IPS DF 6.9 (cell line): ENCODE measurements at places on chromosomes 5 and 9.

- H3K36me3 ChIP-seq: no peaks in the 10 kb centered on the region
- H3K27me3 ChIP-seq: no peaks in the 10 kb centered on the region
- no peak overlapping the region for H3K4me3 ChIP-seq
- DNase-seq: no peak
- no peak overlapping the region for H3K27ac ChIP-seq
- H3K4me1 ChIP-seq: peaks cover 10% of the 10 kb centered on the region
Observed at GRCh38 chr5:167304834-167305469, 986.5 kb upstream of the WWC1 start.

DNA sequence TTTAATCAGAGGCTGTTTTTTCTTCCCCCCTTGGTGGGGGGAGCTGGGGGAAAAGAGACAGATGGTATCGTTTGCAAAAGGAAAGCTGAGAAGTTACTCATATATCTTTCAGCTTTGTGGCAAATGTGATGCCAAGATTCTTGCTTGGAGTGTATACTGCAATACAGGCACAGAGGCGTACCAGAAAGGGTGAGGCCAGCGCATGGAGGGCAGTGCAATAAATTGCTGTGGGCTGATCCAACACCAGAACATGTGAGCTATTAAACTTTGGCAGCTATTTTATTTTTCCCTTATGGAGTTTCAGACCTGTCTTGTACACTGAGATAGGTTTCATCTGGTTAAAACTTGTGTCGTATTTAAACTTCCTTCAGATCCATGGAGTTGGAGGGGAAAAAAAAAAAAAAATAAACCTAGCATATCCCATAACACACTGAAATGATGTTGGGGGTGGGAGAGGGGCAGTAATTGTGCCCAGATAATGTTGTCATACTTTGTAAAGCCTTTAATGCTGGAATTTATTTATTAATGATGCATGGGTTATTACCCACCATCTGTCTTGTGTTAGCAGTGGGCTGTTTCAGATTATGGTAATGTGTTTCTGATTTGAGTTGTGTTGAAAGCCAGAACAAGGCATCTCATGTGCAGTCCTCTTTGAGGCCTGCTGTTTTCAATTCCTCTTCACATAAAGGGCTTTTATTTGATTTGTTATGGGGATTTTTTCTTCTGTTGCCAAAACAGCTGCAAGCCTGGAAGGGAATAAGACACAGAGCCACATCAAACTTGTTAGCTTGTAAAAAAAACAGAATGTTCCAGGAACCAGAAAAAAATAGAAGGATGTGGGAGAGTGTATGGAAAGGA, 891.3 kb downstream of the TLE1 start:
- no peak for DNase-seq
- H3K4me1 ChIP-seq: no peaks in the 10 kb centered on the region
- no peak overlapping the region for H3K4me3 ChIP-seq
- H3K36me3 ChIP-seq: no peaks in the 10 kb centered on the region
- no peak overlapping the region for H3K27ac ChIP-seq

DNA sequence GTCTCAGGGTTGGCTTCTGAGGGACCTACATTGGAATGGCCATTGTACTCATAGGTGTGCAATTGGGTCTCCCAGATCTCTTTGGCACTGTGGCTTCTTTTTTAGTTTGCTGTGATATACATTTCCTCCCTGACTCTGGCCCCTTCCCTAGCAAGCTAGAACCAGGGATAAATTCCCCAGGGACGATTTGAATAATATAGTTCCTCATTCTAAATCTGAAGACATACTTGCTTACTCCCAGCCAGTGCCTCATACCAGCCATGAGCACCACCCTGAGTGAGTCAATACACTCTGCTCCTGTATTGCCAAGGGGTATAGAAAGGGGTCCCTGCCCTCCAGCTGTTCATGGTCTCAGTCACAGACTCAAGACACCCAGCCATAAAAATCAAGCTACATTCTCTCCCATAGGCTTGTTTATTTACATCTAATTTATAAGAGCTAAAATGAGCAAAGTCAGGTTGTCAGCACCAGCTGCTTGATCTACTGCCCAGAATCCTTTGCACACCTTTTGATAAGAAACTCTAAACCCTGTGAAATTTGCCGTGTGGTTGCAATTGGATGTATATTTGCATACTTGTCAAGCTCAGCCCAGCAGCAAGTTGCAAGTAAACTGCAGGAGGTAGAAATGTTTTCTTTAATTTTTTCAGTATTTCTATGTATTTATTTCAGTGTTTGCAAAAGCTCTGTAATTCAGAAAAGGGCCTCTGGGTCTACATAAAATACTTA, 219.9 kb upstream of the IRX1 start:
- no peaks in the 10 kb centered on the region for H3K4me1 ChIP-seq
- H3K4me3 ChIP-seq: no peak overlapping the region
- H3K27ac ChIP-seq: no peak overlapping the region
- no peaks in the 10 kb centered on the region for H3K36me3 ChIP-seq

DNA sequence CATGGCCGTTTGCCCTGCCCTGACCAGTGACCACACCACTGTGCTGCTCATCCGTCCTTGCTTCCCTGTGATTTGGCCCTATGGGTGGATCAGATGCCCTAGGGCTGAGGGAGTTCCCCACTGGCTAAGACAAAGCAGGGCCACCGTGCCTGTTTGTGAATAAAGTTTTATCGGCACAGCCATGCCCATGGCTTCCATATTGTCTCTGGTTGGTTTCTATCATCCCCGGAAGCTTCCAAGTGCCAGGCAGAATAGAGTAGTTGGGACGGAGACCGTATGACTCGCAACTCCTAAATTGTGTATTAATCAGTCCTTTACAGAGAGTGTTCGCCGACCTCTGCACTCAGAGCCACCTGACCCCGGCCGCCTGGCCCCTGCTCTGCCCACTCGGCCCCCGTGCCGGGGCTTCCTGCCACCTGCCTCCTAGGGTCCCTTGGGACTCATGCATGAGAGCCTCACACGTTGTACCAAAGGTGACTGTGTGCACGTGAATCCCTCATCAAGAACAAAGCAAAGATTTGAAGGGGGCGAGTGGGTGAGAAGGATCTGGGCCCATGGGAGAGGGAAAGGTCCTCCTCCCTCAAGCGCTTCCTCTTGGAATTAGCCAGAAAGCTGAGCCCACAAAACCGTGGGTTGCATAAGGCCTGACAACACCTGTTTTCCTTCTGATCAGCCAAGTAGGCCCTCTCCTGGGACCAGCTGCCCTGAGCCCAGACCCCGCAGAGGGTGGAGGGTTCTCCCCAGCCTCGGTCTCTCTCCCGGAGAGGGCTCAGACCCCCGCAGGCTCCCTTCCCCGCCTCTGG, 11.7 kb upstream of the FCN2 start:
- H3K4me1 ChIP-seq: no peaks in the 10 kb centered on the region
- no peaks in the 10 kb centered on the region for H3K36me3 ChIP-seq
- H3K27me3 ChIP-seq: no peaks in the 10 kb centered on the region

GRCh38 chr5:74372051-74372450, 268.5 kb downstream of the ENC1 start:
- no peak overlapping the region for H3K4me3 ChIP-seq
- no peaks in the 10 kb centered on the region for H3K36me3 ChIP-seq
- H3K27ac ChIP-seq: no peak overlapping the region
- H3K27me3 ChIP-seq: no peaks in the 10 kb centered on the region
- DNase-seq: no peak
- H3K4me1 ChIP-seq: peaks cover 2% of the 10 kb centered on the region

- peak; percentile 35 for DNase-seq
- no peak overlapping the region for H3K4me3 ChIP-seq
- H3K4me1 ChIP-seq: no peaks in the 10 kb centered on the region
- H3K27ac ChIP-seq: no peak overlapping the region
- no peaks in the 10 kb centered on the region for H3K27me3 ChIP-seq
Observed at GRCh38 chr5:57692582-57693487, 210.2 kb upstream of the ACTBL2 start.

DNA sequence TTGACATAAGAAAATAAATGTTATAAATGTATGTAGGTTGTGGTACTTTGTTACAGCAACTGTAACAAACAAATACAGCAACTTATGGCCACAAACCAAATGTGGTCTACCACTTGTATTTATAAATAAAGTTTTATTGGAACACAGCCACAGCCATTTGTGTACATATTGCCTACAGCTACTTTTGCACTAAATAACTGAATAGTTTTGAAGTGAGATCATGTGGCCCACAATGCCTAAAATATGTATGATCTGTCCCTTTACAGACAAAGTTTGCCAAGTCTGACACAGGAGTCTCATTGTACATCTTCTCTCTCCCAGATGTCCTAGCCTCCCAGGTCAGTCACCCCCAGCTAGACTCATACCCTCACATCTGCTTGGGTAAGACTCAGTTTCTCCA, 283.6 kb upstream of the PRDM9 start:
- H3K27ac ChIP-seq: no peak overlapping the region
- H3K4me3 ChIP-seq: no peak overlapping the region
- DNase-seq: no peak
- no peaks in the 10 kb centered on the region for H3K27me3 ChIP-seq
- no peaks in the 10 kb centered on the region for H3K36me3 ChIP-seq
- H3K4me1 ChIP-seq: no peaks in the 10 kb centered on the region

GRCh38 chr5:133205649-133206048, 153.8 kb downstream of the HSPA4 start:
- H3K36me3 ChIP-seq: no peaks in the 10 kb centered on the region
- H3K4me3 ChIP-seq: no peak overlapping the region
- H3K27ac ChIP-seq: no peak overlapping the region
- H3K27me3 ChIP-seq: no peaks in the 10 kb centered on the region
- no peaks in the 10 kb centered on the region for H3K4me1 ChIP-seq

DNA sequence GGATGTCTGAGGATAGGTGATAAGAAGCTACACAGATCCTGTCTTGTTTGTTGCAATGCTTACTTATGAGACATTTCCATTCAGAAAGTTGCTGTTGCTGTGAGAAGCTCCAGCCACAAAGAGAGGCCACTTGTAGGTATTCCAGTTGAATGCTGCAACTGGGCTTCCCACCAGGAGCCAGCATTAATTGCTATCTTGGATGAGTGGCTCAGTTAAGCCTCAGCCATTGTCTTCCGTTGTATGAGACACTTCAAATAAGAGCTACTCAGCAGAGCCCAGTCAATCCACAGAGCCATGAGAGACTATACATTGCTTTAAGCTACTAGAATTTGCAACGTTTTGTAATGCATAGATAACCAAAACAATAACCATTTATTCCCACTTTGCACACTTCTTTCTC, 104.3 kb upstream of the ARRDC3 start:
- H3K4me1 ChIP-seq: no peaks in the 10 kb centered on the region
- H3K27me3 ChIP-seq: no peaks in the 10 kb centered on the region
- H3K4me3 ChIP-seq: no peak overlapping the region

DNA sequence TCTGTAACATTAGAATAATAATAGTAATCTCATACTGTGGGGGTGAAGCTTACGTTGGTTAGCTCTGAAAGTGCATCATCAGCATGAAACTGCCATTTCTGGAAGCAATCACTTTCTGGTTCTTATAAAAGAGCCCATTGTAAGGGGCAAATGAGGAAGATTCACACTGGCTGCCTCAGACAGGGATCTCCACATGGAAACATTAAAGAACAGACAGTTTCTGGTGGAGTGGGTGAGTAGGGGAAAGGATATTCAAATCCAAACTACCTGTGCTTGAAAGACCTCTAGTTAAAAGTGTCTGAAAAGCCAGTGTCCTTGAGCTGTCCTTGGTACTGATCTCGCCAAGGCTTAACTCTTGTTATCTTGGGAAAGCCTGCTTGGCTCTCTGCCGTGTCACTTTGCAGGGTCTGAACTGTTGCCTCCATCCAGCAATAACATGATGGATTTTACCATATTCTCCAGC, 19.1 kb upstream of the SLC31A2 start:
- H3K4me3 ChIP-seq: no peak overlapping the region
- no peak overlapping the region for H3K27ac ChIP-seq
- DNase-seq: no peak
- no peaks in the 10 kb centered on the region for H3K36me3 ChIP-seq
- H3K27me3 ChIP-seq: no peaks in the 10 kb centered on the region
- no peaks in the 10 kb centered on the region for H3K4me1 ChIP-seq

GRCh38 chr9:75891277-75891741, 836 bp downstream of the PCSK5 start:
- peak overlapping the region; percentile 87 for H3K4me3 ChIP-seq
- no peaks in the 10 kb centered on the region for H3K36me3 ChIP-seq
- H3K4me1 ChIP-seq: peaks cover 1% of the 10 kb centered on the region; the same call in 1 of the 2 replicates
- no peak for DNase-seq
- no peak overlapping the region for H3K27ac ChIP-seq
- H3K27me3 ChIP-seq: no peaks in the 10 kb centered on the region

- H3K4me3 ChIP-seq: no peak overlapping the region
- no peaks in the 10 kb centered on the region; the same call in 1 of the 2 replicates for H3K27me3 ChIP-seq
- DNase-seq: no peak
- no peak overlapping the region for H3K27ac ChIP-seq
- no peaks in the 10 kb centered on the region for H3K36me3 ChIP-seq
- peaks cover 5% of the 10 kb centered on the region; the same call in 1 of the 2 replicates for H3K4me1 ChIP-seq
Observed at GRCh38 chr5:135890867-135891266, 4.8 kb downstream of the IL9 start.
